ENCODE measurements at places on chromosomes 1 and 21.

DNA sequence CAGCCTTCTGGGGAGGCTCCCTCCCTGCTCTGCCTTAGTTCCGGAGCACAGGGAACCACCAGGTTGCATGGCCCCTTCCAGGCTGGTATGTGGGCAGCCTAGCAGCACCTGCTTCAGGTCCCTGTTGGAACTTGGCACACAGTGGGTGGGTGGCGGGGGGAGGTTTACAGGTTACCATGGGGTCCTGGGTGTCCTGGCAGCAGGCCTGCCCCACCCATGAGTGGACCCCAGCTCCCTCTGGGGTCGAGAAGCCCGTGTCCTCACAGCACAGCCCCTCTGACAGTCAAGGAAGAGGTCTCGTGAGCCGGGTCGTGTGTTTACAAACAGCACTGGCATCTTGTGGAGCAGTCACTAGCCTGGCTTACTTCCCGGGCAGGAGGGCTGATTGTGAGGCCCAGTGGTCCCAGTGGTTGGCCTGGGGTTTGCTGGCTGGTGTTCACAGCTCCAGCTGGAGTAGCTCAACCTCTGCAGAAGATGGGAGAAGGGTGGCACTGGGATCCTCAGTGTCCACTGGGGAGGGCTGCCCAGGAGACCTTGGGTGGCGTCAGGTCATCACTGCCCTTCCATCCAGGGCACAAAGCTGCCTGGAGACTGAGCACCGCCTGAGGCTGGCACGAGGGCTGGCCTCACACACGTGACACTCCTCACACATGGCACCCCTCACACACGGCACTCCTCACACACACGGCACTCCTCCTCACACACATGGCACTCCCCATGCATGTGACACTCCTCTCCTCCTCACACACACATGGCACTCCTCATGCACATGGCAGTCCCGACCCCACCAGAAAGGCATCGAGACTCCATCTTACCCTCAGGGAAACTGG lies 100.9 kb downstream of the RIPK4 start:
- no peak for DNase-seq

- no peak for DNase-seq
Measured at GRCh38 chr1:150386592-150386991, 22.6 kb downstream of the RPRD2 start.

DNA sequence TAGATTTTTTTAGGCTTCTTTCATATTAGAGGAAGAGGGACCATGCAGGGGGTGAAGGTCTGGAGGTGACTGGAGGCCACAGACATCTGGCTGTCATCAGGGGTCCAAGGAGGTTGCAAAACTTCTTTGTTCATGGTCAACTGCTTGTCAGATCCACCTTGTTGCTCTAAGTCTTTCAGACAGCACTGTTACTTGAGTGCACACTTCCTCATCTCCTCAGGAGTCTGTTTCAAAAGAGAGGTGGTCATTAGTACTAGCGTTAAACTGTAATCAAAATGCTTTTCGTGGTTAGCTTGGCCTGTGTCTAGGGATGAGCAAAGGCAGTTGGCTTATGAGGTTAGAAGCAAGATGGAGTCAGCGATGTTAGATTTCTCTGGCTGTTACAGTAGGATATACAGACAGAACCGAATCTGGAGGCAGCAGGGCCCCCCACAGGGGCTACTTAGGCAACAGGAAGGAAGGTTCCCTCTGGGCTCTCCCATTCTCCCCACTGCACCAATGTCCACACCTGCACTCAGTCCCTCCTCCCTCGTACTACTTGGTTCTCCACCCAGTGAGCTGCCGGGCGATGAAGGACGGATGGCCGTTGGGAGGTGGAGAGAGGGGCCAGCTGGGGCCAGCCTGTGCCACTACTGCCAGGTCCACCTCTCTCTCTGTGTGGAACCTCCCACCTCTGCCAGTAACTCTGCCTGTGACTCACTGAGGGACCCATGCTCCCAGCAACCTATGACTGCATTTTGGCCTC lies 57.2 kb downstream of the TOR1AIP2 start:
- no peak for DNase-seq

DNA sequence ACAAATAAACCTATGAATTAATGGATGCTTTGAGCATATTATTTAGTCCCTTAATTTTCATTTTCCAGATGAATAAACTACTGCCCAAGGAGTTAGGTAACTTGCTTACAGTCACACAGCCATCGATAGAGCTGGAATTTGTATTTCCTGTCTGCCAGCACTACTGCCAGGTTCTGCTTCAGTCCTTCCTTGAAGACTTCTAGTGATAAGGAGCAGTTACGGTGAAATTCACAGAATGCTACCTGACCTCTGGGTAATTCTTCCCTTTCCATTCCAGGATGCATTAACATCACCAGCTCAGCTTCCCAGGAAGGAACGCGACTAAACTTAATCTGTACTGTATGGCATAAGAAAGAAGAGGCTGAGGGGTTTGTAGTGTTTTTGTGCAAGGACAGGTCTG lies 11.2 kb downstream of the CD160 start:
- DNase-seq, result no peak

- no peak for DNase-seq
Measured at GRCh38 chr1:47295579-47295978, 18.4 kb downstream of the STIL start.

- no peak for DNase-seq
Measured at GRCh38 chr1:231847612-231848397, 221.2 kb downstream of the DISC1 start.

- no peak for DNase-seq
Measured at GRCh38 chr1:50074931-50075330, 33.8 kb upstream of the ELAVL4 start.

DNA sequence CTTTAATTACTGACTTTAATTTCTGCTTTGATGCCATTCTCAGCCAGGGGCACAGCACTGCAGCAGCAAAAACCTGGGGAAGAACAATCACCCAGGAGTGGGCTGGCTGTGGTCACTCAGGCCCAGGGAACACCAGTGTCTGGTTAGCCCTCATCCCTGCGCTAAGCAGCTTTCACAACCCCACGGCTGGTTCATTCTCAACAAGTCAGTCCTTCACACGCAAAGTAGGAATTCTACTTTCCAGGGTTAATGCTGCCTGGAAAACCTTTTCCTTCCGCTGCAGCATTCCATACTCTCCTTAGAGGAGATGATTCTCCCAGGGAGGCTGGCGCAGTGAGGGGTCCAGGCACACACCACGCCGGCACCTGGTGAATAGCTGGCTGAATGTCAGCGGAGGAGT lies 24.3 kb upstream of the KCNE1 start:
- DNase-seq, result no peak

GRCh38 chr1:67815303-67816094 lies 17.8 kb downstream of the GNG12 start:
- no peak for DNase-seq
